Left lung (tissue), 14 donors: ENCODE measurements at places on chromosomes 2 and 18. TPM values are rescaled to one million over a fixed set of nuclear protein-coding genes. Genes with fewer than 3 reads are reported as not detected.

DNA sequence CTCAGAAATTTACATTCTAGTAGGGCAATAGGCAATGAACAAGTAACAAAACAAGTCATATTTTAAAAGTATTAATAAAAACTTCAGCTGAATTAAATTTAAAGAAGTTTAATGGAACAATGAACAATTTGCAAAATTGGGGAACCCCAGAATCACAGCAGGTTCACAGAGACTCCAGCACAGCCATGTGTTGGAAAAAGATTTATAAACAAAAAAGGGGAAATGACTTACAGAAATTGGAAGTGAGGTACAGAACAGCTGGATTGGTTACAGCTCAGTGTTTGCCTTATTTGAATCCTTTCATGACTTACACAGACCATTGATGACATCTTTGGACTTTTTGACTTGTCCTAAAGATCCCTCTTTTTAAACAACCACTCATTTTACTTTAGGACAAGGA is 179.9 kb upstream of the SCN7A start:
- DNase-seq: no peak

TANK gene
- total RNA-seq: 75.7 TPM

DNA sequence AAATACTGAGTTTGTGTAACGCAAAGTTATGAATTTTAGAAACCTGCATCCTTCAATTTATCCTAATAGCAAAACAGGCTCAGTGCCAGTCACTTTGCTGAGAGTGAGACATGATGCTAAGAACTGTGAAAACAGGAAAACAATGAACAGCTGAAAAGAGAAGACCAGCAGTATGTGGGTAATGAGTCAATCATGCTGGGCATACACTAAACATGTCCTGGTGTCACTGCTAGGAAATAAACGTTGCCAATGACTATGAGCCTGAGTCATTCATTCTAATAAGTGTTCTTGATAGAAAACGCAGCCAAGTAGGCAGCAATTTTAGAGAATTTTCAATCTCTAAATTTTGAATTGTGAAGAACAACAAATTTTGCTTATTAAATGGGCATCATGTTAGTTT is 237.3 kb downstream of the GALR1 start:
- no peak for DNase-seq

CREG2 gene
- total RNA-seq: not detected

MDH1B gene
- total RNA-seq: 0.52 TPM

GRCh38 chr2:70511971-70512729 is 41.5 kb downstream of the TGFA start:
- DNase-seq: no peak

CCL20 gene
- 15.7 TPM for total RNA-seq

IRS1 gene
- total RNA-seq: 13.3 TPM

DNA sequence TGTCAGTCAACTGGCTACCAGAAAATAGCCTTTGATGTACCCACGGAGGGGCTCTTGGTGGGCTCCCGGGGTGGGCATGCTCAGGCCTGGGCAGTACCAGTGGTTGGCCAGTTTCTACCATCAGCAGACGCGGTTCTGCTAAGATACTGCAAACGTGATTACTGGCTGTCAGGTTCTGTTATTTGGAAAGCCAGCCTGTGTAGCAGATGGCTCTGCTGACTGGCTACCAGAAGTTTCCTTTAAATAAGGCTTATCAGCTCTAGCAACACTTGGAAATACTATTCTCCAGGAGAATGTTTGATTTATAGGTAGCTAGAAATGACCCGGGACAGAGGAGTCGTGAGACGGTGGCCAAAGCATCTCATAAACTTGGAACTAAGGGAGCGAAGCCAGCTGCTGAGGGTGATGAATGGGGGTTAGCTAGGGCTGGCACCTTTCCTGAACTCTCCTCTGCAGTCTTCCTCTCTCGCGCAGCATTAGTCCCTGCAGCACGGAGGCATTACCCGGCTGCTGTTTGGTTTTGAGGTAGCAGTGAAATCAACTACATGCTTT is 171.9 kb downstream of the AGAP1 start:
- DNase-seq: no peak

DNA sequence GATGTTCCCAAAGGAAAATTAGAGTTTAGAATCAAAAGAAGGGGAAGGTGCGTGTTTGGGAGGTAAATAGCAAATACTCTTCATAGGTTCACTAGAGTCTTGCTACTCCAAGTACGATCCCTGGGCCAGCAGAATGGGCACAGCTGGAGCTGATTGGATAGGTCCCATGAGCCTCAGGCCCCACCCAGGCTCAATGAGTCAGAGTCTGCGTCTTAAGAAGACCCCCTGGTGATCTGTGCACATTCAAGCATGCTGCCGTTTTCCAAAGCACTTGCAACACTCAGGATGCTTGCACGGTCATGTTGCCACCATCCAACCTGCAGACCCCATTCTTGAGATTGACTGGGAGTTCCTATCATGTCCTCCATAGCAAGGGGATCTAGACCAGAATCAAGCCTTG is 40.5 kb downstream of the ABCG8 start:
- DNase-seq: no peak
